Stimulated activated CD4-positive, alpha-beta T cell treated with anti-CD3 and anti-CD28 coated beads, Interleukin-15, amount 100 ng/mL, for 24 hours (primary cell): ENCODE measurements at places on chromosomes 4 and X.

DNA sequence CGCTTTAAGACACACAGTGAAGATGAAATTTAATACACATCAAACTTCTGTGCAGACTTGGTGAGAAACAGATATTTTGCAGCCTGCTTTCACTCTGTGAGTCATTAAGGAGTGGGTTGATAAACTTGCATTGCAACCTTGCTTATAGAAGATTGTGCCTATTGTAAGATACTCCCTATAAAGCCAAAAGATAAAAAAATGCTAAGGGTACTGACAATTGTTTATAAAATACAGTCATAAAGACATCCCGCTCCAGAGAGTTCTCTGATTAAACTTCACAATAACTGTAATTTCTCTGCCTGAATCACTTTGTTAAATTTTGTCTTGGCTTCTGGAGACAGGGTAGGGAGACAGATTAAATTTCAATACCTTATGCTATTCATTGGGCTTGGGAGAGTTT, 49.1 kb downstream of the GALNT7 start:
- no peak for DNase-seq

GRCh38 chr4:142660728-142661127, 185.4 kb downstream of the INPP4B start:
- DNase-seq: no peak

DNA sequence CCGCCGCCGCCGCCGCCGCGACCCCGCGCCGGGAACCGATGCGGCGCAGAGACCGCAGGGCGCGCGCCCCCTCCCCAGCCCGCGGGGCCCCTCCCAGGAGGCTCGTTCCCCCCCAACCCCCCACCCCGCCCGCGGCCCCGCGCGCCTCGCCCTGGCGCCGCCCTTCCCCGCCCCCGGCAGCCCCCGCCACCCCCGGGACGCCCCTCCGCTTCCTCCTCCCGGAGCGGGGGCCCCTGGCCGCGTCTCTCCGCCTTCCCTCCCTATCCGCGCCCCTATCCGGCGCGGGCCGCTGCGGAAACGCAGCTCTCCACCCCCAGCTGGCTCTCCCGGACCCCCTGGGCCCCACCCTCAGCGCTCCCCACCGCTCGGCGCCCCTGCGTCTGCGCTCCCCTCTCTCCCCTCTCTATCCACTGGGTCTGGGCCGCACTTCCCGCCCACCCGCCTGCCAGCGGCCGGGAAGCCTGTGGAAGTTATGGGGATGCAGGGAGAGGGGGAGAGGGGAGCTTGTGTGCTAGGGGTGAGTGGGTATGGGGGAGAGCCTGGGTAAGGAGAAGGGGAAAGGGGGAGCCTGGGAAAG, at the start of gene TMEM271:
Gene TMEM271 (minus strand): TSS at position 51 of the 577 bp plus-strand sequence. CDS start 233 bp downstream, outside the sequence.
- DNase-seq: no peak

- no peak for DNase-seq
These were observed 20.1 kb upstream of the PHEX start for GRCh38 chrX:22012051-22012450.
